ENCODE measurements at places on chromosomes 4 and X.

DNA sequence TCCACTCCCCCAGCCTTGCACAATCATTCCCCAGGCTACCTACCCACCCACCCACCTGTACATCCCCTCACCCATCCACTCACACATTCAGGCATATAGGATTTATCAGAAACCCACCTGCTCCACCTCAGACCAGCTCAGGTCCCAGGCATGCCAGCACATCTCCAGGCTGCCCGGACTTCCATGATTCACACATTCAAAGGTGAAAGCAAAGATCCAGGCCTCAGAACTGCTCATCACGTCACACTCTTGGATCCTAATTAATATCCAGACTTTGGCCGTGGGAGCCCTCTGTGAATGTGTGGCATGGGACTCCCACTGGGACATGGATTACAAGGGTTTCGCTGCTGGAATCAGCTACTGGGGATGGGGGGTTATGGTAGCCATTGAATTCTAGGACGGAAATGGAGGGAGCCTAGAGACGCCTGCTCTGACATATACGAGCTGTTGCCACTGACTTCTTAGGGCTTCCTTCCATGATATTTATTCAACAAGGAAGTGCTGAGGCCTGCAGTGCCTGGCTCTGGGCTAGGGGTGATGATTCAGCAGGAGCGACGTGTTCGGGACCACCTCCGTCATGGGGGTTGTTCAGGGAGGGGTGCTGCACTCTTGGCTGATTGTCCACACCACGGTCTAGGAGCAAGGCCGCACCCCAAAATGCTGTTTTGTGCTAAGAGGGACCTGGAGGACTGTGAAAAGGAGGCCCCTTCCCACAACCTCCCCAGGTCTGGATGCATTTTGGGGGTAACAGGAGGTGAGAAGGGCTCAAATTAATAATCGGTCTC, 56.9 kb upstream of the ADRA2C start:
- H3K4me3 ChIP-seq: no peak overlapping the region
- DNase-seq: no peak
- H3K27ac ChIP-seq: no peak overlapping the region
- H3K36me3 ChIP-seq: no peaks in the 10 kb centered on the region

DNA sequence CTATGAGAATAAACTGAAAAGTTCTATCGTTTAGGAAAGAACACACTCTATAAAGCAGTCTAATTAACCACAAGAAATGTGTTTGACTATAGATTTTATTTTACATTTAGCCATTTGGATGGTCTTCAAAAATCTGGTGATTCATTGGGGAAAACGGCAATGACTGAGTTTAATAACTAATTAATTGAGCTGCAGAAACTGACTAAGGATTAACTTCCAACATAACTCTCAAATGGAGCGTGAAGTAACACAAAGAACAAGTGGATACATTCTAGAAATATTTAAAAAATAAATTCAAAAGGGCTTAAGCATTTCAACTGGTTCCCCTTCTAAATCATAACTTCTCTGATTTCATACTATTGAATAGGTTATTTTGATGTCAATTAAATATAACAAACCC, 1582.4 kb downstream of the PCDH18 start:
- no peak overlapping the region for H3K4me3 ChIP-seq
- H3K36me3 ChIP-seq: no peaks in the 10 kb centered on the region
- no peaks in the 10 kb centered on the region for H3K4me1 ChIP-seq
- H3K27ac ChIP-seq: no peak overlapping the region
- DNase-seq: no peak

GRCh38 chr4:146978641-146979040, 33.0 kb upstream of the TTC29 start:
- H3K27ac ChIP-seq: no peak overlapping the region
- peaks cover 3% of the 10 kb centered on the region for H3K27me3 ChIP-seq
- no peak for DNase-seq
- H3K4me1 ChIP-seq: peaks cover 34% of the 10 kb centered on the region
- no peak overlapping the region for H3K4me3 ChIP-seq

DNA sequence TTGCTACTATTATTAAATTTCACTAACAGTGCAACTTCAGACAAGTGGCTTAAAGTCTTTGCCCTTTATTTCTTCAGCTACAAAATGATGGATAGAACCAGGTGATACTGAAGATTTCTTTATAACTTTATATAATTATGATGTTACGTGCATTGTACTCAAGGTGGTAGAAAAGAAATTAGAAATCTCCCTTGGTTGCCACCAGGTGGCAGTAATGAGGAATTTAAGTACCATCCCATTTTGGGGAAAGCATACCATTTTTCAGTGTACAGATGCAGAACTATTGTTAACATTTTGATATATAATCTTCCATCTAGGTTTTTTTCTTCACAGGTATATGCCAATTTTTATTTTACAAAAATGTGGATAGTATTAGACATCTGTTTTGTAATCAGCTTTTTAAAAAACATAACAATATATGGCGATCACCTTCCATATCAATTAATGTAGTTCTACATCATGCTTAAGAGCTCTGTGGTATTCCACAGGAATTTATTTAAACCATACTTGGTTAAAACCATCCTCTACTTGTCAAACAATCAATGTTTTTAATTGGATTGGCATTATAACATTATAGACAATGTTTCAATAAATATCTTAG, 37.7 kb upstream of the RAB33B start:
- peaks cover 30% of the 10 kb centered on the region for H3K36me3 ChIP-seq
- no peak overlapping the region for H3K4me3 ChIP-seq
- peaks cover 1% of the 10 kb centered on the region for H3K4me1 ChIP-seq
- no peak overlapping the region for H3K27ac ChIP-seq
- no peak for DNase-seq

- H3K27ac ChIP-seq: no peak overlapping the region
- H3K4me3 ChIP-seq: no peak overlapping the region
- no peaks in the 10 kb centered on the region for H3K36me3 ChIP-seq
- H3K4me1 ChIP-seq: peaks cover 8% of the 10 kb centered on the region
- no peak for DNase-seq
Measured at GRCh38 chrX:150690126-150690525, 3.1 kb upstream of the MTMR1 start.

DNA sequence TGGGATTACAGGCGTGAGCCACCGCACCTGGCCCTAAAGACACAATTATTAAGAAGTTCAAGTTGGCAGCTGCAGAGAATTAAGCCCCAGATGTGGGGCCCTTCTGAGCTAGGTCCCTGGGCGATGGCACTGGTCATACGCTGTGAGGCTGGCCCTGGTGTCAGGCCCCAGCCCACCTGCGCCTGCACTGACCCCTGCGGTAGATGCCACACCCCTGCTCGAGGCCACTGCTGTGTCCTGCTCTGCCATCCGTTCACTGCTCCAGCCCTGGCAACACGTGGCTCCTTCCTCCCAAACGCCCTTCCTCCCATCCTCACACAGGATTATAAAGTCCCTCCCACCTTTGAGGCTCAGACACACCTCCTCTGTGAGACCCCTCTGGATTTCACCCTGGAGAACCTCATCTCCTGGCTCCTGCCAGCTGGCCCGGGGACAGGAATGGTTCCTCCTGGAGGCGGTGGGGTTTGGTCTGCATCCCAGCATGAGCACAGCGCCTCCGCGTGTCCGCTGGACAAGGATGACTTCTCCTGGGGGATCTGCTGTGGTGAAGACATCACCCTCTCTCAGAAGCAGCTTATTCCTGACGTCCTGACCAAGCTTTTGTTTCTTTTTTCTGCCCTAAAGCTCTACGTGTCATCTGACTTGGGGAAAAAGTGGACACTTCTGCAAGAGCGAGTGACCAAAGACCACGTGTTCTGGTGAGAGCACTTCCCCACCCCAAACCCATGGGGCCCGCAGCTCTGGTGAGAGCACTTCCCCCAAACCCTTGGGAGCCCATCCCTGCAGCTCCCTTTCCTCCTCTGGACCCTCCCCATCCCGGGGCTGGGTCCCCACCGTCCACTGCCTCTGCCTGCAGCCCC, 219.0 kb upstream of the PSAPL1 start:
- H3K27me3 ChIP-seq: peaks cover 5% of the 10 kb centered on the region
- no peak for DNase-seq
- no peak overlapping the region for H3K4me3 ChIP-seq
- H3K27ac ChIP-seq: no peak overlapping the region
- H3K36me3 ChIP-seq: no peaks in the 10 kb centered on the region
- H3K4me1 ChIP-seq: peaks cover 3% of the 10 kb centered on the region

- no peak overlapping the region for H3K27ac ChIP-seq
- no peaks in the 10 kb centered on the region for H3K4me1 ChIP-seq
- DNase-seq: no peak
- H3K36me3 ChIP-seq: no peaks in the 10 kb centered on the region
- no peak overlapping the region for H3K4me3 ChIP-seq
Measured at GRCh38 chr4:112421911-112422310, 94.1 kb downstream of the NEUROG2 start.

DNA sequence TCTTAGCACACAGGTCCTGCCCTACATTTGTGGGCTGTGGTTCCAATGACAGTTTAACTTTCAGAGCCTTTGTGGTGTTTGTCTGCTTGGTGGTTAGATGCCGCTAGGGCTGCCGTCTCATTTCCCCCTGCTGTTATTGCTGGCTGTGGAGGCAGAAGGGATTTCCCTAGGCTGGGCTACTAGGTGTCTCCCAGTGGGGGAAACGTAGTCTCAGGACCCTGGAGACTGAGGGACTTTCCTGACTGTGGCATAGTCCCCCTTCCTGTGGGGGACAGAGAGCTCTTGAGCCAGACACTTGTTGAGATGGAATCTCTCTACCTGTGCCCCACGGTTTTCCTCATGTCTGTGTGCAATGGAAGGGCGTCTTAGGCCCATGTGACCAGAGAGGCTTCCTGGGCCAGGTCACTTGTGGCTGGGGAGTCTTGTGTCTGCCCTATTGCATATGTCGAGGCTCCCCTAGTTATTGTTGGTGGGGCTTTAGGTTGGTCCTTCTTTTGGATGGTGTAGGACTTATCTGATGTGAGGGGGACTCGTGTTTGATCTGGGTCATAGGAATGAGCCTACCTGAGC, 68.2 kb downstream of the ARHGAP10 start:
- no peaks in the 10 kb centered on the region for H3K36me3 ChIP-seq
- no peak for DNase-seq
- H3K27ac ChIP-seq: no peak overlapping the region
- peaks cover 8% of the 10 kb centered on the region for H3K4me1 ChIP-seq

- peaks cover 2% of the 10 kb centered on the region for H3K27me3 ChIP-seq
- no peaks in the 10 kb centered on the region for H3K36me3 ChIP-seq
- H3K4me1 ChIP-seq: peaks cover 20% of the 10 kb centered on the region
Measured at GRCh38 chr4:89142691-89143669, 31.6 kb downstream of the TIGD2 start.

DNA sequence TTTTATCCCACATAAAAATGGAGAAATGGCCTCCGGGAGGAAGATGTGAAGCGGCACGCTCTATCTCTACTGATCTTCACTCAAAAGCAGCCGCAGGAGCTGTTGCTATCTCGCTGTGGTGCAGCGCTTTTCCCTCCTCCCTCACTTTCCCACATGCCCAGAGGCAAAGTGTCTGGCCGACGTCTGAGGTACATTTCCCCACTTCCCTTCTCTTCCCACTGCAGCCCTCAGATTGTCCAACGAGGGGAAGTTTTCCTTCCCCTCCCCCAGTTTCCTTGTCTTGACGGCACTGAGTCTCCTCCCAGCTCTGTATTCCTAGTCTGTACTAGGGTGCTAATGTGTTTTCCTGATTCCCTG, 660 bp upstream of the COL25A1 start:
- no peaks in the 10 kb centered on the region for H3K36me3 ChIP-seq
- no peak for DNase-seq
- peaks cover 3% of the 10 kb centered on the region for H3K4me1 ChIP-seq

- no peak overlapping the region for H3K27ac ChIP-seq
- no peaks in the 10 kb centered on the region for H3K4me1 ChIP-seq
- no peak overlapping the region for H3K4me3 ChIP-seq
- H3K27me3 ChIP-seq: no peaks in the 10 kb centered on the region
Measured at GRCh38 chr4:91513326-91513725, 790.4 kb upstream of the GRID2 start.

DNA sequence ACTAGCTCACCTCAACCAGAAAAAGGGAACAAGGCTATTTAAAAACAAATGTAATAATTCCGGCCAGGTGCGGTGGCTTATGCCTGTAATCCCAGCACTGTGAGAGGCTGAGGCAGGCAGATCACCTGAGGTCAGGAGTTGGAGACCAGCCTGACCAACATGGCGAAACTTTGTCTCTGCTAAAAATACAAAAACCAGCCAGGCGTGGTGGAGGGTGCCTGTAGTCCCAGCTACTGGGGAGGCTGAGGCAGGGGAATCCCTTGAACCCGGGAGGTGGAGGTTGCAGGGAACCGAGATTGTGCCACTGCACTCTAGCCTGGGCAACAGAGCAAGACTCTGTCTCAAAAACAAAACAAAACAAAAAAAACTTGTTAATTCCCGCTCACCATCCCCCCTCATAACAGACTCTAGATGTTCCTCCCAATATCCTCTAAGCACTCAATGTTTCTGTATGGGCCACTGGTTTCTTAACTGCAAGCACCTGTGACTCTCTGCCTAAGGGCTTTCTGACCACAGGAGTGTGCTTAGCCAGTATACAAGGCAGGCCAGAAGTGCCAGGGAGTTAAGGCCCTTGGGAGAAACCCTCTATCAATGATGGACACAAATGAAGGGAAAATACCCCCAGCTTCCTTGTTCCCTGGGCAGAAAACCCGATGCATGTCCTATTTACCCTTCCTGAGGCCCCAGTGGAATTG, 21.0 kb upstream of the THOC2 start:
- H3K4me3 ChIP-seq: no peak overlapping the region
- H3K27ac ChIP-seq: no peak overlapping the region
- no peaks in the 10 kb centered on the region for H3K4me1 ChIP-seq
- DNase-seq: no peak

- DNase-seq: no peak
- no peak overlapping the region for H3K4me3 ChIP-seq
- no peak overlapping the region for H3K27ac ChIP-seq
- H3K27me3 ChIP-seq: no peaks in the 10 kb centered on the region
Measured at GRCh38 chrX:19593690-19594089, 78.4 kb upstream of the MAP3K15 start.

DNA sequence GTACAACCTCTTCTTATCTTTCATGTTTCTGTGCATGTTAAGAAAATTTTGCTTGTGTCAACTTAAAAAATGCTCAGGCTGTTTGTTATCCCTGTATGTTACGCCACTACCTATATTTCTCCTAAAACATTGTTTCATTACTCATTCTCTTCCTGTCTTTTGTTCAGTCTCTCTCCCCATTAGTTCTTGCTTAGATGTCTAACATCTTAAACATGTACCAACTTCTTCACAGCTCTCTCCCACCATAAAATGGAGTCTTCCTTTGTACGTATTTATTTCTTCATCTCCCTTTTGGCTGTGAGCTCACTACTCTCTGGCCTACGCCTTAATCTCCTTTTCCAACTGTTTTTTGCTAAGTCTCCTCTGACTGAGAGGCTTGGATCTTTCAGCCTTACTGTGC, 36.4 kb downstream of the PCDH7 start:
- no peak overlapping the region for H3K4me3 ChIP-seq
- H3K4me1 ChIP-seq: no peaks in the 10 kb centered on the region
- no peaks in the 10 kb centered on the region for H3K27me3 ChIP-seq
- H3K36me3 ChIP-seq: no peaks in the 10 kb centered on the region
- H3K27ac ChIP-seq: no peak overlapping the region

- no peak for DNase-seq
- H3K4me1 ChIP-seq: no peaks in the 10 kb centered on the region
- H3K36me3 ChIP-seq: no peaks in the 10 kb centered on the region
- no peaks in the 10 kb centered on the region for H3K27me3 ChIP-seq
Measured at GRCh38 chr4:176726803-176727202, 65.9 kb downstream of the VEGFC start.

GRCh38 chr4:18180892-18181291, 159.3 kb upstream of the LCORL start:
- no peak overlapping the region for H3K27ac ChIP-seq
- no peak for DNase-seq
- no peaks in the 10 kb centered on the region for H3K36me3 ChIP-seq
- no peak overlapping the region for H3K4me3 ChIP-seq
- no peaks in the 10 kb centered on the region for H3K4me1 ChIP-seq

GRCh38 chrX:3252744-3253143, 93.7 kb downstream of the MXRA5 start:
- H3K27ac ChIP-seq: no peak overlapping the region
- no peaks in the 10 kb centered on the region for H3K4me1 ChIP-seq
- no peak for DNase-seq
- H3K36me3 ChIP-seq: no peaks in the 10 kb centered on the region
- peaks cover 3% of the 10 kb centered on the region for H3K27me3 ChIP-seq
